Stimulated activated CD4-positive, alpha-beta T cell treated with anti-CD3 and anti-CD28 coated beads, Interleukin-1b, Interleukin-23, amount 100 ng/mL, for 1 hour (primary cell): ENCODE measurements at places on chromosomes 7 and 10.

GRCh38 chr10:4234661-4235060 is 449.7 kb upstream of the KLF6 start:
- DNase-seq: no peak

- no peak for DNase-seq
These were observed 18.8 kb downstream of the CDC123 start for GRCh38 chr10:12214763-12215218.

GRCh38 chr10:83849150-83849549 is 290.2 kb upstream of the GHITM start:
- DNase-seq: no peak

DNA sequence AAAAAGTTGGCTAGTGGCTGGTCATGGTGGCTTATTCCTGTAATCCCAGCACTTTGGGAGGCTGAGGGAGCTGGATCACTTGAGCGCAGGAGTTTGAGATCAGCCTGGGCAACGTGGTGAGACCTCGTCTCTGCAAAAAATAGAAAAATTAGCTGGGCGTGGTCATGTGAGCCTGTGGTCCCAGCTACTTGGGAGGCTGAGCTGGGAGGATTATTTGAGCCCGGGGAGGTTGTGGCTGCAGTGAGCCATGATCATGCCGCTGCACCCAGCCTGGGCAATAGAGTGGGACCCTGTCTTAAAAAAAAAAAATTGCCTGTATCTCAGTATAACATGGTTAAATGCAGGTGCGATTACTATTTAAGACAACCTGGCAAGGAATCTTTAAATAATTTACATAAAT is 61.0 kb downstream of the ADD3 start:
- no peak for DNase-seq

DNA sequence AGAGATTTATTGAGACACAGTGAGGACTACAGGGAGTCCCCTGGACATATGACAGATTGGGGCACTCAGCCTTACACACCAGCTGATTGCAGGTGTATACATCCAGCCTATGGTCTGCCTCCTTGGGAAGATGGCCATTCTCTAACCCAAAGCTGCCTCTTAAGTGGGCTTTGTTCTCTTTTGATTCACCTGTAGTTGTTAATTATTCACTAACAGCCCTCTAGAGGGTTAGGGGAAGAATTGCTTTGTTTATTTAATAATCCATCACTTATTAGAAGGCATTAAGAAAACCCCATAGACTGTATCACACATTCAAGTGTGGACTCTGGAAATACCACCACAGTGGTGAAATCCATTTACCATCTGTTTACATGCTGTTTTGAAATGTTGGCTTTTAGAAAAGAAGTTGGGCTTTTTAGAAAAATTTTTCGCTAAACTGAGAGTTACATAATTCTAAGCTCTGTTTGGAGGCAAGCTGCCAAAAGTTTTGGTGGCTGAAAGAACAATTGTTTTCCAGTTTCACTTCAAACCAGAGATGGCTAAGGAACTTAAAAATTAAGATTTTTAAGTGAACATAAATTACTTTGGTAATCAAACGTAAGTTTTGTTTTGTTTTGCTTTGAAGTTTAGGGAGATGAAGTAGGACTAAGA is 379.1 kb downstream of the ADRA2A start:
- DNase-seq: no peak

DNA sequence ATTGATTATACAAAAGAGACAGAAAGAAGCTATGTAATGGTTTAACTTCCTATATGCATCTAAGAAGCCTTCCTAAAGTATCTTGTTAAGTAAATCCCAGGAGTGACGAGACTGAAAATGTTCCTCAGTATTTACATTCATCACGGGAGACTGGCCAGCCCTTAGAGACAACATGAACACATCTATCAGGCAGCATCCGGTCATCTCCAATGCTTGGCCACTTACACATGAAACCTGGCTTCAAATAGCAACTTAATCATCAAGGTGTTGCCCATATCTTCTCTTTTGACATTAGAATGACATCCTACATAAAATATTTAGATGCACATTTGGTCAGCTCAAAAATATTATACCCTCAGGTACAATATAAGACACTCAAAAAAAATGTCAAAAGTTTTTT is 33.8 kb downstream of the ERCC6 start:
- DNase-seq: no peak

DNA sequence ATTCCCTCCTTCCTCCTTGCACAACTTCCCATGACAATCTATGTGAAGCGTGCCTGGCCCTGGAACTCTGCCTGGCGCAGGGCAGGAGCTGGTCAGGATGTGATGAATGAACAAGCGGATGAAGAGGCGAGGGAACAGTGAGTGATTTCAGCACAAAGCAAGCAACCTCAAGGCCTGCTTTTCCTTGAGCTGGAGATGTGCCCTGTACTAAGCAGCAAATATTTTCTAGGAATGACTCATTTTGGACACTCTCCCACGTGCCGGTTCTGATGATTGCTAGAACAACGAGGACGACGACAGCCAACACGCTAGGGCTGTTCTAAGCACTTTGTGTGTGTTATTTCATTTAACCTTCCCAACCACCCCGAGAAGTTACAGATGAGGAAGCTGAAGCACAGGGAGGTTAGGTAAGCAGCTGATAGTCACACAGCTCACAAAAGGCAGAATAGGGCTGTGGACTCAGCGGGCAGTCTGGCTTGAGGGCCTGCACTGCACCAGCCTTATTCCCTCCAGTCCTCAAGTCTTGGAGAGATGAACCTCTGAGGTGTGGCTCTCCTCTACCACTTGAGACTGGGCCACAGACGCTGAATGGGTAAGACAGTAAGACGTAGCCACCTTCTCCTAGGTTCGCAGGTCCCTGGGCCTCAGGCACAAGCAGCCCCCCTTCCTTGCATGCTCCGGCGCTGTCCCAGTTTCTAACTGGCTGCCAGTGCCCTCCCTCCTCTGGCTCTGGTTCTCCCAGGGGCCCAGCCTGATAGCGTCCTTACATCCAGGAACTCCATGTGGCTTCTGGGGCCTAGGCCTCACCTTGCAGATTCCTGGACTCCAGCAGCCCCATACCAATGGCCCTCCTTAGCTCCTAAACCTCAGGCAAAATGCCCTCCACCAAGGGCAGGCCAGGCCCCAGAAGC is 59.0 kb downstream of the YKT6 start:
- DNase-seq: no peak

DNA sequence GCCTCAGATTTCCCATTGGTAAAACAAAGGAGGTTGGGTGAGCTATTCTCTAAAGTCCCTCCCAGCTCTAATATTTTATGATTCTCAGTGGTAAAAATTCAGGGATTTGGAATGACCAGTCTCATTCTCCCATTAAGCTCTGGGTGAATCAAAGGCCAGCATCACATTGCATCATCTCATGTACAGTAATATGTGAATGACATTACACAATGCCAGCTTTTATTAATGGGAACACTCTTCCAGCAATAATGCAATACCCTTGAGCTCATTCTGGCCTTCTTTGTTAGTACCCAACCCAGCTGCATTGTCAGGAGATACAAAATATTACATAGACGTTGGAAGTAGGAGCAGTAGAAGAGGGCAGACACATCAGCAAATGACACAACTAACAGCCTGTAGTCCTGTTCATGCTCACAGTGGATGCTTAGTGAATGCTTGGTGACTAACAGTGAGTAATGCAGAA is 100.0 kb upstream of the EGR2 start:
- DNase-seq: no peak

DNA sequence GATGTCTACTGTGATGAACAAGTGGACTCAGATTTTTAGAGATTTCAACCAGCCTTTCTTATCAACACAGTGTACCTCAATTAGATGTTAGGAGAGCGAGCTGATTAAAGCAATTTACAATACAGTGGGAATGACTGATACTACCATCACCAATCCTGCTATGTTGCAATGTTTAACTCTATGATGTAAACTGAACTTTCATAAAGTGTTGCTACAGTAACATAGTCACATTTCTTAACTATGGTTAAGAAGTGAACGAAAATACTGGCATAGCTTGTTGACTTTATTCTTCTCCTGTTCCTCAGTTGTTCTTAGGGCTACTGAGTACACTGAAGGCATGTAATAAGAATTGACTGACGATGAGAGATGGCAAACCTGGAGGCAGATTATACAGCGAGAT is 139.8 kb downstream of the MYOF start:
- DNase-seq: no peak

GRCh38 chr7:51590746-51591145 is 274.1 kb upstream of the COBL start:
- no peak for DNase-seq

- DNase-seq: no peak
These were observed 2.6 kb upstream of the CAV1 start for GRCh38 chr7:116522247-116522646.

DNA sequence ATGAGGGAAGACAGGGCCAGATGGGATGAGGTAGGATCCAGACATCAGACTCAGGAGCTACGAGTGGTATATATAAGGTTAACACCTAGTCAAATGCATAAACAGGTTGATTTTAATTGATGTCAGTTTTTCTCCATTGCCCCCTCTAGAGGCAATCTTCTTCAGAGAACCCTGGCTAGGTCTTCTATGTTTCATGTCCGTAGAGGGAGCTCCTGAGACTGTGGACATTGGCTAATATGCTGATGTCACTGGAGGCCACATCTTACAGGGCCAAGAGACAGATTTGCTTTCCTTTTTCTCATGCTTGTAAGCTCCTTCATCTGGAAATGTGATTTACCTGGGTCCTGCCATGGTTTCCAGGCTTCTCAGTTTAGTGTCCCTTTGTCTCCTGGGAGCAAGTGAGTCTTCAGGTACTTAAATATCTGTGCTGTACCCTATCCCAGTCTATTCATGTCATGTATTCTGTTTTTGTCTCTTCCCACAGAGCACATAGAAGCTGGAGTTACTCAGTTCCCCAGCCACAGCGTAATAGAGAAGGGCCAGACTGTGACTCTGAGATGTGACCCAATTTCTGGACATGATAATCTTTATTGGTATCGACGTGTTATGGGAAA is 161.6 kb upstream of the PRSS1 start:
- no peak for DNase-seq

DNA sequence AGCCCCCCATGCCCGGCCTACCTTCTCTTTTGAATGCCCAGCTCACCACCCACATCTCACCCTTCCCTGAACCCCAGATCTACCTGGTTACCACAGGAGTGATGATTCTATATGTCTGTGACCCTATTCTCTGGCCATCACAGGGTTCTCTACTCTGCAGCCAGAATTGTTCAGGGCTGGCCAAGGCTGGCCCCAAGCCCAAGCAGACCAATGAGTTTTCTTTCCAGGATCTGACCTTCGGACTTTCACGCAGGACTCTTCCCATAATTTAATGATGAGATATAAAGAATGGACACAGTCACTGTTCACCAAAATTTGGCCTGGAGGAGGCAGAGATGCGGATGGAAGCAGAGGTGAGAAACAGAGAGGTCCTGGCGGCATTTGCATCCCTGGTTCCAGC is 72.6 kb downstream of the PIP4K2A start:
- DNase-seq: no peak

DNA sequence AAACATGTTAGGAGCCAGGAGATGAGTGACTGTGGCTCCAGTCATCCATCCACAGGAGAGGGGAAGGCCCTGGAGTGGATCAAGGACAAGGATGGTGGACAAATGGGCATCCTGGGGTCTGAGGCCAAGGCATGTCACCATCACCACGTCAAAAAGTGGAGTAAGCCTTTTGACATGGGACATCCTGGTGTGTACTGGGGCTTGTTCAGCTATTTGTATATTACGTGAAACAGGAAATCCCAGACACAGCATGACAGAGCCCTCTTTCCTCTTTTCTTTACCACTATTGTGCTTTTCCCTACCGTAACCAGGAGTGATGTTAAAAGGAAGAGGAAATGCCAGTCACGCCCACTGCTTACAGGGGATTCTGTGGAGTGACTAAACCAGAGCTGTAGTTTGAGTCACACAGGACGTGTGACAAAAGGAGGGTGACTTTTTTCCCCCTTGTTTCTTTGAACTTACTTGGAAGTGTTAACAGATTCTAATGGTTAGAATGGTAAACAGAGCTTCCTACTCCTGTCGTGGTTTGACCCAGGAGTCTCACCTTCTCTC is 15.4 kb downstream of the ACSL5 start:
- DNase-seq: no peak

GRCh38 chr7:134699899-134700298 is 53.2 kb downstream of the BPGM start:
- no peak for DNase-seq

- no peak for DNase-seq
These were observed 62.4 kb downstream of the MICU1 start for GRCh38 chr10:72563327-72563932.

- no peak for DNase-seq
These were observed 31.4 kb downstream of the ITPRIP start for GRCh38 chr10:104306897-104307296.

DNA sequence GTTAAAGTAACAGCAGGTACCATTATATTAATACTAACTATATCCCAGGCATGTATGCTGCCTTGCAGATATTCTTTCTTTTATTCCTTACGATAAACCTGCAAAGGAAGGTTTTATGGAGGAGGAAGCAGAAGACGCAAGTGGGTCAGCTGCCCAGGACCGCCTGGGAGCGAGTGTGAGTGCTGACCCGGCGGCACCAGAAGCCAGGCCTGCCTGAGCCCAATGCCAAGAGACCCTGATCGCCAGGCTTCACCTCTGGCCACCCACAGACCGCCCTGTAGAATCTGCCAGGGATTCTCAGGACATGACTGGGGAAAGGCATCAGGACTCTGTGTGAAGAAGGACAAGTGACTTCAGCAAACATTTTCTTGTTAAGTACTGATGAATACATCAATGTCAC is 26.3 kb downstream of the PITRM1 start:
- DNase-seq: no peak

DNA sequence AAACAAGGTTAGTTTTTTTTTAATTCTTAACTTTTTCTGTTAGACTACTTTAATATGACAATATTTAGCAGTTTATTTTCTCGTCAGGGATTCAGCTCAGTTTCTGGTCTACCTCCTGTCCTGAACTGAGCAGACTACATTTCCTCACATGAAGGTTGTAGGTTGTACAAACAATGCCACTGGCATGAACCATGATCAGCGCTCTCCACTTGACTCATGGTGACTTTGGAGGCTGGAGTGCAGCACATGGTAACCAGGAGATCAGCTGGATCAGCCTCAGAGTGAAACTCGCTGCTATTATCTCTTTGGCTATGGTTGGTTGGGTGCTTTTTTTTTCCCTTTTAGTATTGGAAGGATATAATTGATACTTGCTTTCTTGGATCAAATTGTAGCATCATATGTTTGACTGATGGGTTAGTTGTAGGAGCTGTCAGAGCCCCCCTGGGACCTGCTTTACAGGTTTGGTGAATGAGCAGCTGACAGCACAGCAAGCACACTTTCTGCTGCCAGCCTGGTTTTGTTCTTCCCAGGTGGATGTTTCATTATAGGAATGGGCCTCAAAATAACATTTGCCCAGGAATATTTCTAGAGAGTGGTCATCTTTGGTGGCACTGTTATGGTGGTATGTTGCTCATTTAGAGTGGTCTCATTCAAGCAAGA is 556.4 kb downstream of the AUTS2 start:
- DNase-seq: no peak
